ENCODE measurements at places on chromosomes 5 and 9.

DNA sequence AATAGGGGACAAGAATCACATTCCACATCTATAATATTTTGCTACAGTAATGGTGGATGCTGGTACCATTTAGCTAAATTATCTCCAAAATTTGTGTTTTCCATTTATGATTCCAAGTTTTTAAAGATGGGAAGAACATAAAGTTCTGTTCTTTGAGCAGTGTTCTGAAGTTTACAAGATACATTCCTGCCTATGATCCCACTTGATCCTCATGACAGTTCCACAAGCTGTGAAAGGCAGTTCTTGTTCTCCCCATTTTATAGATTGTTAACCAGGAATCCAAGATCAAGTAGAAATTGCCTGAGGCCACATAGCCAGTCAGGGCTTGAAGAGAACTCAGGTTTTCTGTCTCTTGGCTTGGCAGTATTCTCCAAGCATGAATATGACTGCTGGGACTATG is 257.3 kb downstream of the NR3C1 start:
- no peak for DNase-seq

- no peak for DNase-seq
Observed at GRCh38 chr5:158017469-158017868, 158.5 kb upstream of the CLINT1 start.

DNA sequence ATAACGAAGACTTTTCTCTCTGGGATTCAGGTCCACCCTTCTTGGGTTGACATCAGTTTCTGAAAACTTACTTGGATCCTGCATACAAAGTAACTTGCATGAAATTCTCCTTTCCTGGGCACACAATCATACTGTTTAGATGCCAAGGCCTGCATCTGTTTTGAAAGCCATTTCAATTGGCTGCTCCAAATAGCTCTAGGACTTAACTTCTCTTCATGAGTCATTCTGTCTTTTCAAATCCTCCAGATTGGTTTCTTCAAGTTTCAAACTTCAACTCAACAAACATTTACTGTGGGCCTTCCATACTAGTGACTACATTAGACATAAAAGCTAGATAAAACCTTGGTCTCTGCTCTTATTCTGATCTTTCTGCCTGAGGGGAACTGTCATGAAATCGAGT is 54.8 kb upstream of the HMHB1 start:
- DNase-seq, result no peak

DNA sequence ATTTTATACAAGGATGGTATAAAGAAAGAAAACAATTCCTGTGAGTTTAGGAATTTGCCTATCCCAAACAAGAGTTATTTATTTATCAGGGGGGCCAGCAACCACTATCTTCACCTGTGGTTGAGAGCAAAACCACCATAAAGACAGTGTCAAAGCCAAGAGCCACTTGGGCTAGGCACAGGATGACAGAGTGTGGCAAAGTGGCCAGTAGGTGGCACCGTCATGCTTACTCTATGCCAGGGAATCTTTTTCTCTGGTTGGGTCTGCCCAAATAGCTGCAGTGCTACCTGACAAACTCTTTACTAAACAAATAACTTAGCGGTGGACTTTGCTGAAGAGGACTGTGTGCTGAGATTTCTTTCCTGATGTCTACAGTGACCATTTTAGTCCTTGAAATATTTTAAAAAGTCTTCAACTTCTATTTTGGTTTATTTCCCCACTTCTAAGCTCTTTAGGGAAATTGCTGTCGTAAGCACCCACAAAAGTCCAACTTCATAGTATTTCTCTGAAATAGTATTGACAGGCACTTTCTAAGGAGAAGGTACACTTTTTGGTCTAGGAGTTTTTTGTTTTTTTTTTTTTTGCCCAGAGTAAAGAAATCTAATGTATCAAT is 285.0 kb downstream of the RFX3 start:
- no peak for DNase-seq

DNA sequence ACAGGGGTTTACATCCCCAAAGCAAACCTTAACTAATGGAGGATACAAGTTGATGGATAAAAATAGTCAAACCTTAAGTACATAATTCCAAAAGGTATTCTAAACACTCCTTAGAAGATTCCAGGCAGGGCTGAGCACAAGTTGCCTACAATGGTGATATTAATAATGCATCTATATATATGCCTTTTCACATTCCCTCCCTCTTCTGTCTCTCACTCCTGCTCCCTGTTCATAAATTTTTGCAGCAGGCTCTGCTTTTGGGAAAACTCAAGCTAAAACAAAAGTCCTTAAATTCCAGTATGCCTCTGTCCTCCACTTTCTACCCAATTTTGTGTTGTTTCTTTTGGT is 139.4 kb upstream of the CDKN2B start:
- no peak for DNase-seq

DNA sequence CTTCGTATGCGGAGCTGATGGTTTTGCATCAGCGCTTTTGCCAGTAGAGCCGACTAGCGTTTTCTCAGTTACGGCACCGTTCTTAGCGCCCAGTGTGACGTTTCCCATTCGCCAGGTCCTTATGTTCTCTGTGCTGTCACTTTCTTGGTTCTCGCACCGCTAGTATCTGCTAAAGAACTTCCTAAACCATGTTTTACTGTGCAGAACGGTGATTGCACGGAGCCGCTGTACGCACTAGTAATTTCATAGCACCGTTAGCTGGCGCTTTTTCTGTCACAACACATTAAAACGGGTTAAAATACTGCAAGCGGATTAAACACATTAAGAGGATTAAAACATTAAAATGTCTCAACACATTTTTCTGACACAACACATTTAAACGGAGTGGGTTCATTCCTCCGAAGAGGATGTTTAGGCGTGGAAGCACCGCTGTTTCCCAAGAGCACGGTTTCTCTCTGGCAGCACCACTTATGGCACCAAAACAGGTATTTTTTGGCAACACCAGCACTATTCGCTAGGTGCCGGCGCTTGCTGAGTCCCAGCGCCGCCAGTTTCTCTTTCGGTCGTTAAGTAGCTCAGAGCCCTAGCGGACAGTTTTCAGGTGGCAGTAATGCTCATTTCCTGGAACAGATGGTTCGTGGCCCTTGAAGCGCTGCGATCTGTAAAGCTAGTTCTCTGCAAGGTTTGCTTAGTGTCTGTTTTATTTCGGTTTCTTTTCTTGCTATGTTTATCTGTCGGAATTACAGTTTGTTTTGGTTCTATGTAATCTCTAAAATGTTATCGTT is 20.3 kb downstream of the ANXA2R start:
- peak; percentile 80 for DNase-seq

DNA sequence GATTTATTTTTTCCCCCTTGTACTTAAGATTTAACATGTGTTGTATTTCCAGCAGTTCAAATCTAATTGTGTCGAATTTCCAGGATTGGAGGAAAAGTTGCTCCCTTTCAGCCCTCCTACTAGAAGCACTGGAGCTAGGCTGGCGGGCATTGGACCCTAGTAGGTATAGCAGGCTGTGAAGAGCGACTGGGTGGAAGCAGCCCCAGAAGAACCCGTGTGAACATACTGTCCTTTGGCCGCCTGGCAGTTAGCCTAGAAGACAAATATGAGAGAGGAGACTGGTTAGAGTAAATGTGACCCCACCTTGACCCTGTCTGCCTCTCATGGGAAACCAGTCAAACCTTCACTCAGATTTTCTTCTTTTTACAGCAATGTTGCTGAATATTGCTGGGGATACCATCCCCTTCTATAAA is 13.9 kb downstream of the ALDOB start:
- DNase-seq, result no peak

- DNase-seq, result no peak
Observed at GRCh38 chr9:98793031-98793430, 3.3 kb downstream of the ANKS6 start.

DNA sequence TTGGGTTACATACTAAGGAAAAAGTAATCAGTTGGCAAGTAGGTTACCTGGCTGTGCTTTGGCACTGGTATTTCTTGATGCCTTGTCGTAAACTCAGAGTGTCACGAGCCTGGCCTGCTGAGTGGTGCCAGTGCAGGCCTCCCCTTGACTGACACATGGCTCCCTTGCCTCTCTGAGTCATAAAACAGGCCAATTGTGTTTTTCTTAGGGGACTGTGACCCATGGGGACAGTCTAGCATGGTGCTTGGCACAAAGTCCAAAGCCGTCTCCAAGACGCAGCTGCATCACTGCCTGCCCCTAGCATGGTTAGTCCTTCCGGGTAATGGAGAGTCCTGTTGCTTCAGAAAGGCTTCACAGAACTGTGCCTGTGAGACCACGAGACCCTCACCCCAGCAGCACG is 132.5 kb downstream of the MVB12B start:
- DNase-seq, result no peak

- DNase-seq, result no peak
Observed at GRCh38 chr5:6831678-6832671, 118.7 kb downstream of the TENT4A start.

DNA sequence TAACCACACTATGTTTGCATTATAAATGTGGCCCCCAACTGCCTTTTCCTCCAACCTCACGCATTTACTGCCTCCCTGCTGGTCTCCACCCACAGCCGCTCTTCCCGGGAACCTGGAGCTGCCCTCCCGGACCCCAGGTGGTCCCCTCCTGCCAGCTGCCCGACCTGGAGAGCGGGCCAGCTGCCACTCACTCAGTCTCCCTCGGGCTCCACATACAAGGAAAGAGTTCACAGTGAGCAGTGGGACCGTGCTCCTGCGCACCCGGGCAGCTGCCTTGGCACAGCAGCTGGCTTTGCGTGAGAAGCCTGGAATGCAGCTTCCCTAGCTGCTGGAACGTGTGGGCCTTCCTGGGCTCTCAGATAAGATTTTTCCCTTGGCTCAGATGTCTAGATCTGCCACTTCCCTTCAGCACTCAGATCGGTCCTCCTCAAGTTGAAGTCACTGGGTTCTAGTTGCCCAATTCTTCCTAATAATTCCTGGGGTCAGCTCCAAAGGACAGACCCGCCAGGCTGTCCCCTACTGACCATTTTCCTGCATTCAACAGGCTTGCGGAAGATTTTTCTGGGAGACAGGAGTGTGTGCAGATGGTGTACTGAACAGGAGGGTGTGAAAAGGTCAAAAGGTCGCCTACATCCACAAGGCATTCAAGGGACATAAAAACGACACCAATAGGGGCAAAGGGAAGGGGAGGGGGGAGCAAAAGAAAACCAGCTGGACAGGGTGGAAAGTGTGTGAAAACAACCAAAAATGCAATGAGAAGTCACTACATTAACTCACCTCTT is 69.1 kb downstream of the MYO10 start:
- DNase-seq, result no peak

DNA sequence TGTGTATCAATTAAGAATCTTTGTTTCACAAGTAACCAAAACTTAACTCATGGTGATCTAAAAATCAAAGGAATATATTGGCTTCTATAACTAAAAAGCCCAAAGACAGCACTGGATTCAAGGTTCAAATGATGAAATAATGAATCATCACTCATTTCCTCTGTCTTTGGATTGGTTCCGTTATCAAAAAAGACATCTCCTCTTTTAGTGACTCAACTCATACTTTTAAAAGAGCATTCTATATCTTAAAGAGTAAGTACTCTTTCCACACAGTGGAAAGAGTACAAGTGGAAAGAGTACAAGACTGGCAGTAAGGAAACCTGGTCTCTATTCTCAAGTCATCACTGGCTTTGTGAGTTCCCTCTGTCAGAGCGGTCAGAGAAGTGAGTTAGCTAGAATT is 141.4 kb upstream of the NMUR2 start:
- no peak for DNase-seq

DNA sequence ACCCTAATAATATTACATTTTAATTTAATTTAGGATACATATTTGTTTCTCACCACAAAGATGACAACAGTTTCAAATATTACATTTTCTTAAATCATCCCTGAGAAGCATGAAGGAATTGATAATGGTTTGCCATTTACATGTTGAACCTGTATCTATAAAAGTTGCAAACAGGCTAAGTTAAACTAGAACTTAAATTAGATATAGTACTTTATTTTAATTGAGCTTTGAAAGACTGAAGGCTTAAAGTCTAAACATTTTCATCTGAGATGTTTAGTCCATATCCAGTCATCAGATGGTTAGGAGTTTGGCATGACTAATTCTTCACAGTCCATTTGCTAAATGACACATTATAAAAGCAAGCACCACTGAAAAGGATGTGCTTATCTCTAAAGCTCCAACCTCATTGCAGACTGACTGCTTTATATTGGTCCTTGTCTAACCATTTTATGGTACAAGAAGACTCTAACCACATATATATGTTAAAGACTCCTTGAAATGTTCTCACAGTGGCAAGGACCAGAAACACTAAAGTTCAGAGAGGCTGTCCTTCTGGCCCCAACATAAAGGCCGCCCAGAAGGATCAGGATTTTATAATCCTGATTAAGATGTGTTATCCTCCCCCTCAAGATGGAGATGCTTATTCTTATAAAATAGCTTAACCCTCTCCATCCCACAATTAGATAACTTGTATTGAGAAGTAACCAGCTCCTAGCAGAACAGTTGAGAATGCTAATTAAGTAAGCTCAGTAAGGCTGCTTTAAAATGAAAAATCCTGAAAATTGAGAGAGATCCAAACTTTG is 25.8 kb downstream of the WNT8A start:
- peak; percentile 35 for DNase-seq

GRCh38 chr5:111066261-111066938 is 5.1 kb upstream of the TSLP start:
- no peak for DNase-seq

DNA sequence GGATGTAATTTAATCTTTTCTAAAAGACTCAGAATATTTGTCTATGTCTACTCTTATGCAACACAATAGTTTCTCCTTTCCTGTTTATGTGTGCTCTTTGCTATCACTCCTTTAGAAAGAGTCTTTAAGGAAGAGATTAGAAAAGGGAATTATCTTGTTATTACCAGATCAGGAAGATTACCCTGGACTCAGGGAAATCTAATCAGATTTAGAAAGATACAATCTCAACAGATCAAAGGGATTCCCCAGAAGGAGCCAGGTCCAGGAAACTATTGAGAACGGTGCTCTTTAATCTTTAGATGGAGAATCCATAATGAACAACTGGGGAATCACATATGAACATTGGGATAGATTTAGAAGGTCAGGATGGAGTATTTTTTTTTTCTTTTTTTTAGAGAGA is 32.4 kb upstream of the ZFR start:
- DNase-seq, result no peak

DNA sequence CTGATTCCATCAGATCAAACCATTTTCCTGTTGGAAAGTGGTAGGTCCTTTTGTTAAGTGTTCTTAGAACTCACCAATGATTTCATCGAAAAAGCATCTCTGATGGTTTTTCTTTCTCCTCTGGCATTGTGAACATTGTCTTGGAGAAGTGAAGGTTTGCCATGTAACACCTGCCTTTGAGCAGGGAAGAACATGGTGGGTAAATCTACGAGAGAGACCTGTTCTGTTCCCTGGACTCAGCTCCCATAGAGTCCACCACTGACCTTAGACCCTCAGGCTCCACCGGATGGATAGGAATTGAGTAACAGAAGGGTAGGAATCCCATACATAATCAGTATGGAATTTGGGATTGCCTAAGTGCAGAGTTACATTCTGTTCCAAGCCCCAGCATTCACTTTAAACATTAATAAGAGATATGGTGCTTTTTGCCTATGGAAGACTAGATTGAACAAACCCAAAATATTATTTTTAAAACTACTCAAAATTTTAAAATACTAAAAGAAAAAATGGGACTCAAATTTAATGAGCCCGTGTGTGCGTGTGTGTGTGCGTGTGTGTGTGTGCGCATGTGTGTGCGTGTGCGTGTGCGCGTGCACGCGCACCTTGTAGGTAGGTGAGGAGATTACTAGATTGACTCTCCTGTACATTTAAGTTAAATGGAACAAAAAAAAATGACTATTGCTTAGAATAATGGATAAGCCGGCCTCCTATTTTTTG is 92.0 kb downstream of the C9orf152 start:
- peak; percentile 33 for DNase-seq
